ENCODE measurements at places on chromosomes 12 and 14.
A peak's percentile ranks its signal among the peaks of the same experiment; 100 is the strongest.

DNA sequence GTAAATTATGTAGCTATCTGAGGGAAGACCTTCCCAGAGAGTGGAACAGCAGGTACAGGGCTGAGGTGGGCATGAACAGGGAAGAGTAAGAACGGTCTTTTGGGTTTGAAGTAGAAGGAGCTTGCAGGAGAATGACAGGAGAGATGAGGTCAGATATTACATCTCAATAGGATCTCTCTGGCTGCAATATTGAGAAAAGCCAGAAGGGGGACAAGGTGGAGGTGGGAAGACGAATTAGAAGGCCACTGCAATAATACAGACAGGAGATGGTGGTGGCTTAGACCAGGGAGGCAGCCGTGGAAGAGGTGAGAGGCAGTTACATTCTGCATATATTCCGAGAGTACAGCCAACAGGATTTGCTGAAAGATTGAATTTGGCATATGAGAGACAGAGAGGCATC lies 310.2 kb downstream of the APAF1 start:
- peak; percentile 8 for DNase-seq

DNA sequence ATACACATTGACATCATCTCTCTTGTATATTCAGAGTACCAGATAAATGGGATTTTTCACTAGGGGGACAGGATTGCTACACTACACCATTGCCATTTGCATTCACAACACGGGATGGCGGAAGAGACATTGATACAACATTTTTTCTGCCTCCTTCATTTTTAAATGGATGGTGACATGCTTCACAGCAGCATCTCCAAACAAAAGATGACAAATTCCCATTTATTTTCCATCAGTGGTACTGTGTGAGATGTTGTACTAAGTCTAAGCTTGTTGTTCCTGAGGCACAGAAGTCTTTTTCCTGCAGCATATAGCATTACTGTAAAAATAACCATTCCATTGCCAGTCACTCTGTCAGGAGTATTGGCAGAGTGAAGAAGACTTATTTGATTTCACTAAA lies 912.7 kb downstream of the NRXN3 start:
- no peak for DNase-seq

GRCh38 chr14:59926534-59926933 lies 6.6 kb downstream of the LRRC9 start:
- DNase-seq, result no peak

- no peak for DNase-seq
These were observed 56.5 kb downstream of the KCNMB4 start for GRCh38 chr12:70422631-70423030.

DNA sequence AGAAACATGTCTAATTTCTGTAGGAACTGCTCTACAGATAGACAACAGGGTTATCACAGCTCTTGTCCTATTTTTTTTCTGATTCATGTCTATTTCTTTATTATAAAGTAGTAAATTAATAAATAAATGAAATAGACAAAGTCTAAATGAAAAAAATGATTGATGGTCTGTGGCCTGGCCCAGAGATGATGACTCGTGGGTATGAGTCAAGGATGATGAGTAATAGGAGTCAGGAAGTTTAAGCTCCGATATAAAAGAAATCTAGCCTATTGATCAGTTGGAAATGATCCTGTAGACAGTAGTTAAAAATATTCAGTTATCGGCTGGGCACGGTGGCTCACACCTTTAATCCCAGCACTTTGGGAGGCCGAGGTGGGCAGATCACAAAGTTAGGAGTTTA lies 90.6 kb upstream of the RTL1 start:
- DNase-seq, result no peak

GRCh38 chr12:123498126-123498825 lies 35.2 kb downstream of the RILPL1 start:
- no peak for DNase-seq
